Activated CD8-positive, alpha-beta memory T cell treated with anti-CD3 and anti-CD28 coated beads, Interleukin-2, amount 10 ng/mL, durations not matched to agents 7 days and 5 days (primary cell): ENCODE measurements at places on chromosomes 16 and 17.

GRCh38 chr17:70677783-70678647, 508.7 kb downstream of the KCNJ2 start:
- DNase-seq: no peak

DNA sequence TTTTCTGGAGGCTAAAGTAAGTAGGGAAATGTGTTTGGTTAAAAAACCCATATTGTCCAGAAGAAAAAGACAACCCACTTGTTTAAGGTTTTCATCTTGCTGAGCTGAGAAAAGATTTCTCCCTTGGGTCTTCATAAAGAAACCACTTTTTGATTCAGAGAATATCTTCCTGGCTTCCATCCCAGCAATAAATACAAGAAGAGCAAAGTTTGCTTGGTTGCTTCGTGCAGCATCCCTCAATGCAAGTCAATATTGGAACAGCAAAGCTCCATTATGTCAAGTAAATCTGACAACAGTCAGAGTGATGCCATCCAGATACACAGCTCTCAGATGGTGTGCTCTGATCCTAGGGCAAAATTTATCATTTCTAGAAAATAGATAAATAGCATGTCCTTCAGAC, 118.9 kb upstream of the PIRT start:
- no peak for DNase-seq

DNA sequence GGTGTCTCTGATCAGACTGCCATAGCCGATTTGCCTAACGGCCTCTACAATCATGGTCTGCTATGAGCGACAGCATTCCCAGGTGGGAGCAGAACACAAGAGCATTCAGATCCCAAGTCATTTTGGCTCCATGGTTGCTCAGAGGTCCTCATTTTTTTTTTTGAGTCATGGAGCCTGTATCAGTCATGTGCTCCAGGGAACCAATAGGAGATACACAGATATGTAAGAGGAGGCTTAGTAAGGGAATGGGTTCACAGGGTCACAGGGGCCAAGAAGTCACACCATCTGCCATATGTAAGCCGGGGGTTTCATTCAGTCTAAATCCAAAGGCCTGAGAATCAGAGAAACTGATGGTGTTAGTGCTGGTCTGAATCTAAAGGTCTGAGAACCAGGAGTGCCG, 36.8 kb downstream of the CPPED1 start:
- no peak for DNase-seq

DNA sequence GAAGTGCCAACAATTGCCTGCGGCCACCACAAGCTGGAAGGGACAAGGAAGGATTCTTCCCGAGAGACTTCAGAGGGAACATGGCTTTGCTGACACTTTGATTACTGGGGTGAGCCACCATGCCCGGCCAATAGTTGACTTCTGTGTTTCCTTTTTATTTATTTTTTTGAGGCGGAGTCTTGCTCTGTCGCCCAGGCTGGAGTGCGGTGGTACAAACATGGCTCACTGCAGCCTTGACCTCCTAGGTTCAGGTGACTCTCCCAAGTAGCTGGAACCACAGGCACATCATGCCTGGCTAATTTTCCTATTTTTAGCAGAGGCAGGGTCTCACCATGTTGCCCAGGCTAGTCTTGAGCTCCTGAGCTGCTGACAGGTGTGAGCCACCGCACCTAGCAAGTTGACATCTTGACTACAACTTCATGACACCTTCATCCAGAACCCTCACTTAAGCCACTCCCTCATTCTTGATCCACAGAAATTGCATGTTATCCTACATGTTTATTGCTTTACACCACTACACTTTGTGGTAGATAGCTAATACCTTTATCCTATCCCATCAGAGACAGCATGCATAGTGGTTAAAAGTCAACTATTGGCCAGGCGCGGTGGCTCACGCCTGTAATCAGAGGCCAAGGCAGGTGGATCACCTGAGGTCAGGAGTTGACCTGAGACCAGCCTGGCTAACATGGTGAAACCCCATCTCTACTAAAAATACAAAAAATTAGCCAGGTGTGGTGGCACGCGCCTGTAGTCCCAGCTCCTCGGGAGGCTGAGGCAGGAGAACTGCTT, 16.1 kb upstream of the GPRC5C start:
- no peak for DNase-seq

DNA sequence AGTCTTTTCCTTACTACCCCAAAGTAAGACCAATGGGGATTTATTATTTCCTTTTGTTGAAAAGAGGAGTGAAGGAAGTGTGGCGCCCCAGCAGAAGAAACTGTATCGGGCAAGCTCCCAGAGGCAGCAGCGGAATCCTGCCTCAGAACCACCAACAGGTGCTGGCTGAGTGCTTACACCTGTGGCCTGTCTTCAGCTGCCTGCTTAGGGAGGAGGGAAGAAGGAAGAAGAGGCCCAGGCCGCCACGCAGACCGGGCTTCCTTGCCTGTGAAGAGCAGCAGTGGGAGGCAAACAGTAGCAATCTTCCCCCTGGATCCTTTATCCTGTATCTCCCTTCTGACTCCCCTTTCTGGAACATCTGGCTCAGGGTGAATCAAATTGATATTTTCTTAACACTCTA, 134.7 kb downstream of the AATF start:
- DNase-seq: no peak
